ENCODE measurements at places on chromosomes 3 and 15.
A peak's percentile ranks its signal among the peaks of the same experiment; 100 is the strongest.

GRCh38 chr15:55403531-55403930 lies 4.6 kb downstream of the CCPG1 start:
- DNase-seq, result peak; percentile 3

DNA sequence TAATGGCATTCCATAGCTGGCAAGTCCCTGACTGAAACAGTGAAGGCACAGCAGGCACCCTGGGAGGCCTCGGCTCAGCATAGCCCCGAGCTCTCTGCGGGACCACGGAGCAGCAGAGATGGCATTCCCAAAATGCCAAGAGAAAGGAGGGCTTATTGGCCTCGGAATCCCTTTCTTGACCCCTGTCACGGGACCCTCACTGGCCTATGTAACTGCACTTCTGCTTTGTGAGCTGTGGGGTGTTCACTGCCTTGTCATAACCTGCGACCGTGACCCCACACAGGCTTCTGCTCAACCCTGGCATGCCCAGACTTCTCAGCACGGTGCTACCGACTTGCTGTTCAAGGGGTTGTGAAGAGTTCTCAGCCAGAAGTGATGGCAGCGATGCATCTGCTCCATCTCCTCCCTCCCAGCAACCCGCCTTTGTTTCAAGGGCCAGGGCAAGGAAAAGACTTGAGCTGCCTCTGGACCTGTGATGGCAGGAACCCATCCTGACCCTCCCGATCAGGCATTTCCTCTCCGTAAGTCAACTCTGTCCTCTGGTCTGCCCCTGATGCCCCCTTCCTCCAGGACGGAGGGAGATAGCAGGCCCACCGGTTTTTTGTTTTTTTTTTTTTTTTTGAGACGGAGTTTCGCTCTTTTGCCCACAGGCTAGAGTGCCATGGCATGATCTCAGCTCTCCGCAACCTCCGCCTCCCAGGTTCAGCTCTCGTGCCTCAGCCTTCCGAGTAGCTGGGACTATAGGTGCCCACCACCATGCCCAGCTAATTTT lies 30.5 kb downstream of the EHD4 start:
- no peak for DNase-seq

GRCh38 chr3:138845771-138846173 lies 11.0 kb upstream of the PIK3CB start:
- DNase-seq, result no peak

GRCh38 chr3:195548501-195548900 lies 5.4 kb upstream of the PPP1R2 start:
- no peak for DNase-seq

- no peak for DNase-seq
Measured at GRCh38 chr15:76140074-76140464, 80.3 kb downstream of the TMEM266 start.

GRCh38 chr3:141399200-141399599 lies 30.9 kb downstream of the ZBTB38 start:
- DNase-seq, result no peak

DNA sequence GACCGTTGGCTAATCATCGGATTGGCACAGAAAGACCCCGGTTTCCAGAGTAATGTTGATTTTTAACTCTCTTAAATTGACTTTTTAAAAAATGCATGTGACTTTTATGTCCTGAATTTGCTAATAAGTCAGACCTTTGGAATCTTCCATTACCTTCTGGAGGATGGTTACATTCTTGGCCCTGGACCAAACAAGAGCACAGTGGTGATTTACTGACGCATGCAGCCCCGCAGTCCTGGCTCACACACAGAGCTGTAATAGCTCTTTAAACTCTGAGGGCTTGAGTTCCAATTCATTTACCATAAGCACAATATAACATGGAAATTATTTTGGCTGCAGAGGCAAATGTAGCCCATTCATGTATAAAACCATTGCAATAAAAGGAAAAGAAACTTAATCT lies 25.1 kb downstream of the SOX14 start:
- no peak for DNase-seq

DNA sequence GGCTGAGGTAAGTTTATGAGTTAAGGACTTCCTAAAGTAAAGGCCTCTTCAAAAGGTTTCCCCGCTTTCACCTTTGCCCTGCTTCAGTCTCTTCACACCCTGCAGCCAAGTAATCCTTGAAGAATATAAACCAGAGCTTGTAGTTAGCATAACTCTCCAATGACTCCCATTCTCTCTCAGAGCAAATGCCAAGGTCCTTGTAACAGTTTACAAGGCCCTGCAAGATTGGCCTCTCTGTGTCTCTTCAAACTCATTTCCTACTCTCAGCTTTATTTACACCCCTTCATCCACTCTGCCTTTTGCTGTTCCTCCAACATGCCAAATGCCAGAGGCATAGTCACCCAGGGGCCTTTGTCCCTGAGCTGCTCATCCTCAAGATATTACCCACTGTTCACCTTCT lies 60.5 kb upstream of the MME start:
- DNase-seq, result no peak

DNA sequence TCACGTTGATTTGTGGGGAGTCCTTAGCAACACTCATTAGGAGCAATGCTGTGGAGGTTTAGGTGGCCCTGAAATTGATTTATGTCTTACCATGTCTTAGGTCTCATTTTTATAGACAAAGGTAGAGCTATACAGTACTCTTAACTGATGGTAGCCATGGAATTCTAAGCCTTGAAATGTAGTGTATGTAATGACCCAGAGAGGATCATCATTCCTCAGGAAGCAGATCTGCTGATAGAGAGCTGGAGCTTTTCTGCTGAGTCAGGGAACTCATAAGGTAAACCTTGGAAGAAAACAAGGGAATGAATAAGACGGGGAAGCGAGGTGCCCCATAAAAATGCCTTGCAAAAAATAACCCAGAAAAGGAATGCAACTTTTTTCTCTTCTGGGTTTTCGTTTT lies 34.0 kb upstream of the ZNF639 start:
- no peak for DNase-seq

- no peak for DNase-seq
Measured at GRCh38 chr3:140244893-140245292, 309.9 kb downstream of the CLSTN2 start.

DNA sequence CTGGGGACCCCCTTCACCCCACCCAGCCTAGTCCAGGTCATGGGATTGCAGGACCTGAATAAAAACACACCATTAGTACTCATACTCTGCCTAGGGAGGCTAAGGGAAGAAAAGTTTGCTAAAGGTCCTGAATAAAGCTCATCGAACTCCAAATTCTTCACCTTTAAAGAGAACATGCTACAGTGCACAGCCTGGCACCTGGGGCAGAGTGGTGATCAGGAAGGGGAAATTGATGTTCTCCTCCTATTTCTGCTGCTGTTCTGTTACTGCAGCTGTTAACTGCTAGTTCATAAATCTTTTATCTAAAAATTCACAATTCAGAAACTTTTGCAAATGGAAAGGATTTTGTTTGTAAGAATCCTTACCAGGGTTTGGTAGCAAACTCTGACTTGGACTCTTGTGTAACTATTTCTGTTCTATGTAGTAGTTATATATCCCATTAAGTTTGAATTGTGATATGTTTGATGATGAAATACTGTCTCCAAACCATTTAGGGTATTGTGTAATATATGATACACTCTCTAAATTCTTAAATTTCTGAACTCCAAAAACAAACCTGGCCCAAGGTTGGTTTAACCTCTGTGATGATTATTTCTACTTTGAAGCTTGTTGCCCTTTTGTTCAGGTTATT lies 27.9 kb downstream of the MCTP2 start:
- DNase-seq, result no peak

DNA sequence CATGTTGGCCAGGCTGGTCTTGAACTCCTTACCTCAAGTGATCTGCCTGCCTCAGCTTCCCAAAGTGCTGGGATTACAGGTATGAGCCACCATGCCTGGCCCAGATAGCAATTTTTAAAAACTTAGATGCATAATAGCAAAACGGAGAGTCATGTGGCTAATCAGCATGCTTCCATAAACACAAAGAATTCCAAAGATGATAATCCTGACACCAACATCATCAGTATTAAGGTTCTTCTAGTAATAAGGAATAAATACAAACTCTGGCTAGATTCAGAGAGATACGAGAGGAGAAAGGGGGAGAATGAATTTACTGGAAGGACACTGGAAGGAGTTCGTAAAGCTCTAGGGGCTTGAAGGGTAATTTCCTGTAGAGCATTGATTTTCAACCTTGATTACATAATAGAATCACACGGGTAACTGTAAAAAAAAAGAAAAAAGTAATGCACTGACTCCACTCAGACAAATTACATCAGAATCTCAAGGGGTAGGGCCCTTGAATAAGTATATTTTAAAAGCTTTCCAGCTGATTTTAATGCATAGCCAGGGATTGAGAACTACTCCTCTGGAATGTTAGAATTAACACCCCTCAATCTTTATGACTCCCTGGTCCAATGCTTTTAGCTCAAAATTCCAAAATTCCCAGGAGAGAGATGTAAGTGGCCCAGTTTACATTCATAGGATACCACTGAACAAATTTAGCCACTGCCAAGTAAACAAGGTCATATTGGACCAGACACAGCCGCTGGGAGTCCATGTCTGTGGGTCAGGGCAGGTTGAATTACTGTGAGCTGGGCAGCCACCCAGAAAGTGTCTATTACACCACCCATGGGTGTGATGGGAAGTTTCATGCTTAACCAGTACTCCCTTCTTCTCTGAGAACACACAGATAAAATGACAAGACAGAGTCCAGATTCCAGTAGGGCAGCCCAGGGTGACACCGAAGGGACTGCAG lies 243.9 kb downstream of the TBL1XR1 start:
- DNase-seq, result no peak

DNA sequence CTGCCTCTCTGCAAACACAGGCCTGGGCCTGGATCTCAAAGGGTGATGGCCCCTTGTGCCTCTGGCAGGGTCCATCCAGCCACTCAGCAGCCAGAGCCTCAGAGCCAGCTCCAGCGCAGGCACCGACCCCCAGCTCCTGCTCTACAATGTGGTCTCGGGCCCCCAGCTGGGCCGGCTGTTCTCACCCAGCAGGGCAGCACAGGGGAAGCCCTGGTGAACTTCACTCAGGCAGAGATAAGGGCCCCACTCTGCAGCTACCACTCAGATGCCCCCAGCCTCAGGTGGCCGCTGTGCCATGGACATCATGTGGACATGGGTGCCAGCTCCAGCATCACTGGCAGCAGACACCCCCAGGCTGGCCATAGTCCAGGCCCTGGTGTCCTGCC lies 173.1 kb downstream of the TBC1D2B start:
- no peak for DNase-seq

DNA sequence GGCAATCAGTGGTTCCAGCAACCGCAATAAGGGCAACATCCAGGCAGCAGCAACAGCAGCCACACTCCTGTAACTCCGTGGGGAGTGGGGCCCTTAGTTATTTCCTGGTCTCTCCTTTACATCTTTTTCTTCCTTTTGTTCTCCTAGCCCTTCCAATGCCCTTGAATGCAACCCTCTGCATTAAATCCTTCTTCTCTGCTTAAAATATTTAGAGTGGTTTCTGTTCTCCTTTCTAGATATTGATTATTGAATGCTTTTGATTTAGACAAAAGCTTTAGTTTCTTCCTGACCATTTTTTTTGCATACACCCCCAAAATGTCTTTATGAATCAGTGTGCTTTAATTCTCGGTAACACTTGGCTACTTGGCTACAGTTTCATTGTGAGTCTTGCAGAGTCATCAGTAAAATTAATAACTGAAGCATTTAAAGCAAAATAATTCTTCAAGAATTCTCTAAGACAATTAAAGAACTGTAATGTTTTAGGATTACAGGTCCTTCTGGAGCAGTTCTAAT lies 586.1 kb downstream of the MECOM start:
- DNase-seq, result no peak

GRCh38 chr15:88267720-88268119 lies 11.2 kb upstream of the NTRK3 start:
- DNase-seq, result no peak

GRCh38 chr3:186983659-186984058 lies 53.3 kb downstream of the ST6GAL1 start:
- DNase-seq, result no peak

- DNase-seq, result no peak
Measured at GRCh38 chr3:167051421-167051820, 328.7 kb downstream of the ZBBX start.

DNA sequence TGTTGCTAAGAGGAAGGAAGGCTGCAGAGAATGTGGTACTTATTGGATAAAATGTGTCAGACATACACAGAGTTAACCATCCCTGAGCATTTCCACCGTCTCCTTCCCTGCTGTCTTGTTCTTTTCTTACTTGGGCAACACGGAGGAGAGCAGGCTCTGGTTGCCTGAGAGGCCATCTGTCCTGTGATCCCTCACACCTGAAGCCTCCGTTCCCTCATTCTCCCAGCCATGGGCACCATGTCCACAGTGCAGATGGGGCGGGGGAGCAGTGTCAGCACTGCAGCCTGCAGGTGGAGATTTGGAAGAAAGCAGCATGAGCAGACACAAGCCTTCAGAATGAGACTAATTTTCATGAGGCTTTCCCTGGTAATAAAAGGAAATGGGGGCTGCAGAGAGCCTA lies 133.7 kb downstream of the CHCHD6 start:
- DNase-seq, result no peak

- DNase-seq, result no peak
Measured at GRCh38 chr3:20079621-20080020, 39.4 kb downstream of the KAT2B start.

GRCh38 chr3:184154885-184155643 lies at the start of gene DVL3:
TSS of gene DVL3 (plus strand) at chr3:184155377. CDS start at chr3:184155636, 259 bp downstream.
- peak; percentile 55 for DNase-seq

GRCh38 chr15:59838900-59839299 lies 149.8 kb upstream of the BNIP2 start:
- DNase-seq, result no peak

DNA sequence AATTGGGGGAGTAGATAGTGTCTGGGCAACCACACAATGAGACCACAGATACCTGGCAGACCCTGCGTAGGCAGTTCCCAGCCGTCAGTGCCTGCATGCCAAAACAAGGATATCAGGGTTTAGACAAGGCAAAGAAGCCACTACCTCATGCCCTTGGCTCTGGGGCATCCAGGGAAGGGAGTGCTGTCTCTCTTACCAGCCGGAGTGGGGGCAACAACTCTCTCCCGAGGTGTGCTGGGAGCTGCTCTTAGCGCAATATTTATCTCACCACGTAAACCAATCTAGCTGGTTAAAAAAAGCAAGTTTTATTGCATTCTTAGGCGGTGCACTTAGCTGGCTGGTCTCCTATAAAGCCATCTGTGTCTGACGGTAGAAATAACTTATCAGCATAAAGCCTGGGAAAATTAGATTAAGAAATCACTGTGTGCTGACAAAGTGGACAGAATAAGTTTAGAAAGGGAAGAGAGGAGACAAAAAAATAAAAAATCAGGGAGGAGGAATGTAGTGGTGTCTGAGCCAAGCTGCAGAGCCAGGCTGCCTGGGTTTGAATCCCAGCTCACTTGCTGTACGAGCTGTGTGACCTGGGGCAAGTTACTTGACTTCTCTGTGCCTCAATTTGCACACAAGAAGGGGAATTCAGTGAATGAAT lies 273.2 kb downstream of the PDZRN3 start:
- no peak for DNase-seq

GRCh38 chr15:91456251-91456718 lies 356.2 kb downstream of the SV2B start:
- no peak for DNase-seq

DNA sequence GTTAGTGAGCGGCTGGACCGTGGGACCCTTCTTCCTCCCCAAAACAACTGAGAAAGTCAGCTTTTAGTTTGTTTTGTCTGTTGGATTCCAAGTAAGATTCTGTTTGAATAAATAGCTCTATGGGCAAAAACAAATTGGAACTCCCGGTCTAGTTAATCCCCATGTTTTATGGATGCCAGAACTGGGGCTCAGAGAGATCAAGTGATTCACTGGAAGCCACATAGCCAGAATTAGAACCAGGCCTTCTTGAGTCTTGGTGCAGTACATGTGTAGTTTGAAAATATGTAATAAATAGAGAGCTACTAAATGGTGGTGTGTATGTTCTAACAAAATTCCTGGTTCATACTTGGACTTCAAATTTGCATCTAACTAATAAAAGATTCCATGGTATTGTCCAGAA lies 29.3 kb upstream of the POLR2M start:
- DNase-seq, result no peak
